Aorta (tissue), 5 donors: ENCODE measurements at places on chromosomes 2 and 18. TPM values are rescaled to one million over a fixed set of nuclear protein-coding genes. Genes with fewer than 3 reads are reported as not detected.
A peak's percentile ranks its signal among the peaks of the same experiment; 100 is the strongest.

GRCh38 chr2:218566296-218566695 is 1.9 kb downstream of the USP37 start:
- DNase-seq, result no peak

IL18R1 gene
- total RNA-seq, result 11.0 TPM

- DNase-seq, result no peak
Observed at GRCh38 chr2:157438863-157439823, 4.7 kb downstream of the CYTIP start.

- DNase-seq, result no peak
Observed at GRCh38 chr2:72293620-72294019, 146.0 kb upstream of the CYP26B1 start.

DNA sequence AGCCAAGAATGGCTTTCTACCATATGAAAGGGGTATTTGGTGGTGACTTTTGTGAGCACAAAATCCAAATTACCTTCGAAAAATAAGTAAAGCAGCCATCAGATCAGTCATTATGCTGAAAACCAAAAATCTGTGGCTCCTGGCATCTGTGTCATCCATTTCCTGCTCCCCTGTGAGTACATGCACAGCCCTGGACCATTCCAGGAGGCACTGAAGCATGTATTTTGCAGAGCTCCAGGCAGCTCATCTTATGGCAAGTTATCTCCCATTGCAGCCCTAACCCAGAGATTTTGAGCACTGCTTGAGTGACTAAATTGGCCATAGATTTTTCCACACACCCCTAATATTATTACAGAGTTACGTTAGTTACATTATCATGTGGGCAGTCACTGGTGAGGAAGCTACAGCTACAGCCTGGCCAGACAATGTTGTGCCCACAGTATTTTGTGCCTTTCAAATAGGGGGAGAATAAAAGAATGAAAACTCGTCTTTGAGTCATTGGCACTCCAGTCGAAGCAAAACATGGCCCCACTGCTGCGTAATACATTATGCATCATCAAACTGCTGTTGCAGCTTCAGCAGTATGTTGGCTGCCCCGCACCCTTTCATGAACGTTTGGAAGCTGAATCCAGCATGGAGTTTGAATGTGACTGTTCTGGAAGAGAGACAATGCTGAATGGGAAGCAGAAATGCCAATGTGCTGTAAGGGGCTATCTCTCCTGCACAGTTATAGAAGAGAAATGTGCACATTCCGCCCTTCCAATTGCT is 702.2 kb downstream of the RNF144A start:
- no peak for DNase-seq

DNA sequence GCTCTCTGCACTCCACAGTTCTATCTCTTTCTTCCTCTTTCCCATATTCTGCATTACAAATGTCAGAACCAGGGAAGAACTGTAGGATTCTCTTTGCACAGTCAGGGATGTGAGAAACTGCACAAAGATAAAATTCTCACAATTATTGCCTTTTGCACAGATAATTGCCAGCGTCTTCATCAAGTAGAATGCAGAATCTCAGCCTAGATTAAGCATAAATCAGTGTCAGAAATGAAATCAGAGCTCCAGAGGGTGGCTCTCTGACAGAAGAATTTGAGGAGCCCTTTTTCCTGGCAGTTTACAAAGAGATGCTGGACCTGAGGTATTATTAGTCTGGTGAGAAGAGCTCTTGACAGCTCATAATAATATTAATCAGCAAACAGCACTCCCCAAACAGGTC is 173.1 kb downstream of the PTH2R start:
- no peak for DNase-seq

DNA sequence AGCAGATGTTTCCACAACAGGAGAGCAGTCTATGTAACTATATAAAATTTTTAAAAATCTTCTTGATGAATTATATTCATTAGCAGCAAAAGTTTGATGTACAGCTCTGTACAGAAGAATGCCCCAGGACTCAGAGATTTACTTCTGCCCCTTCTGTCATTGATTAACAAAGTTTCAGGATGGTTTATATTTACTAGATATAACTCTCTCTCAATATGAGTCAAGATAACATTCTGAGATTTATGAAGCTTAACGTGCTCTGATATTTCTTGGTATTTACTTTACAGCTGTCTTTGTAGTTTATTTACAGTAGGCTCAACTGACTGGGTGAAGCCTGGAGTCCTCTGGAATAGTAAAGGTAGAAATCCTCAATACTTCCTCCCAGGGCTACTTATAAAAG is 93.6 kb upstream of the HNMT start:
- DNase-seq, result no peak

- no peak for DNase-seq
Observed at GRCh38 chr2:172698041-172698863, 37.4 kb upstream of the RAPGEF4 start.

GRCh38 chr2:24843330-24843860 is 50.2 kb downstream of the CENPO start:
- DNase-seq, result no peak

- DNase-seq, result peak; percentile 72
Observed at GRCh38 chr2:105786231-105787230, 41.8 kb downstream of the NCK2 start.
